ENCODE measurements at places on chromosomes 13 and 19. TPM values are rescaled to one million over a fixed set of nuclear protein-coding genes. Genes with fewer than 3 reads are reported as not detected.
A peak's percentile ranks its signal among the peaks of the same experiment; 100 is the strongest.

GRCh38 chr13:44199627-44200207, 173.9 kb upstream of the SERP2 start:
- H3K27me3 ChIP-seq, result no peaks in the 10 kb centered on the region
- no peaks in the 10 kb centered on the region for H3K36me3 ChIP-seq
- H3K4me1 ChIP-seq, result peaks cover 31% of the 10 kb centered on the region
- peak; percentile 68 for DNase-seq
- H3K4me3 ChIP-seq, result no peak overlapping the region

DNA sequence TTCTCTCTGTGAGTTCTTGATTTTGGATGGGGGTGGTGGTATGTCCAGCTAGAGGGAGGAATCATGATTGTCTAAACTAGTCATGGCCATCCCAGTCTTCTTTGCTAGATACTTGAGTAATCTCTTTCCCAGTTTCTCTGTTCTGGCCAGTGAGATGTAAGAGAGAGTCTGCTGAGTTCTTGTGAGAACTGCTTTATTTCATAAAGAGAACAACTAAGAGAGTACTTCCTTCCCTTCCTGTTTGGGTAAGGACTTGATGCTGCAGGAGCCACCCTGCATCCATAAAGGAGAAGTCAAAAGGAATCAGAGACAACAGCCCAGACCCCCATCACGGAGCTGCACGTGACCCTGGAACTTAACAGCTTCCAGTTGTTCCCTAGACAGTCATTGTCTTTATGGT, 3.0 kb upstream of the RASL11A start:
- no peak overlapping the region for H3K4me3 ChIP-seq
- no peak for DNase-seq
- H3K27ac ChIP-seq, result no peak overlapping the region
- H3K27me3 ChIP-seq, result no peaks in the 10 kb centered on the region
- no peaks in the 10 kb centered on the region for H3K36me3 ChIP-seq

GRCh38 chr19:55563261-55563690, 17.4 kb downstream of the ZNF579 start:
- H3K36me3 ChIP-seq, result no peaks in the 10 kb centered on the region
- no peak overlapping the region for H3K4me3 ChIP-seq
- DNase-seq, result peak; percentile 88
- H3K27ac ChIP-seq, result peak overlapping the region; percentile 97

DNA sequence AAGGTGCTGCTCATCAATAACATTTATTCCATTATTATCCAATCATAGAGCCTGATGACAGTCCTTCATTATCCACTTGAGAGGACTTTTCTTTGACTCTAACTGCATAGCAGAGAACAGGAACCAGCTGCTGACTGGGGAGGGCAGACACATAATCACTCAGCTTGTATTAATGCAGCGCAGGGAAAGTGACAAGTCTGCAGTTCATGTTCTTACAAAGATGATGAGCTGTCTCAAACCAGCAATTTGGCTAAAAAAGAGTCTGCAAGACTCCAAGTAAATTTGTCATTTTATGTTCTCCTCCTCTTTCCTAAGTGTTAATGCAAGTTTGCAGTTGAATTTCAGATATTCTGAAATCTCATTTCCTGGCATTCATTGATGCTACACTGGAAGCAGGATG, 40.0 kb upstream of the CBY2 start:
- H3K27me3 ChIP-seq, result no peaks in the 10 kb centered on the region
- no peak overlapping the region for H3K27ac ChIP-seq
- DNase-seq, result no peak
- no peaks in the 10 kb centered on the region for H3K4me1 ChIP-seq

Gene DMKN
- 4.9 TPM for total RNA-seq

Gene CD177
- total RNA-seq, result 11.3 TPM

GRCh38 chr13:24527266-24527775, 14.7 kb upstream of the PARP4 start:
- H3K4me1 ChIP-seq, result no peaks in the 10 kb centered on the region
- DNase-seq, result no peak
- H3K36me3 ChIP-seq, result no peaks in the 10 kb centered on the region
- no peak overlapping the region for H3K4me3 ChIP-seq

DNA sequence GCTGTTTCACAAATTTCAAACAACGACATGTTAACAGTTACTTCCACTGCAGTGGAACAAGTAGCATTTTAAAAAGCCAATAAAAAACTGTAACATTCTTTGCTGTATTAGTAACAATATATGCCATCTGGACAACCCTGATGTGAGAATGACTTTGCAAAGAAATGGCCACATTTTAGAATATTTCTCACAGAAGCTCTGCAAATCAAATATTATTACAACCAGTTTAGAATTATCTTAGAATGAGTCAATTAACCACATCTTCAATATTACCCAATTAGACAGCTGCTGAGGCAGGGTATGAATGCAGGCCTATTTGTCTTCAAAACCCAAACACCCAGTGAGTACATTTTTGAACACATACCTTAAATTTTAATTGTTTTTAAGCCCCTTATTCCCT, 3.2 kb downstream of the ZNF699 start:
- H3K27ac ChIP-seq, result no peak overlapping the region
- DNase-seq, result no peak
- no peaks in the 10 kb centered on the region for H3K27me3 ChIP-seq
- no peak overlapping the region for H3K4me3 ChIP-seq

GRCh38 chr13:80814541-80814940, 473.6 kb upstream of the SPRY2 start:
- no peak overlapping the region for H3K4me3 ChIP-seq
- peak; percentile 19 for DNase-seq
- no peaks in the 10 kb centered on the region for H3K4me1 ChIP-seq
- H3K27ac ChIP-seq, result no peak overlapping the region
- no peaks in the 10 kb centered on the region for H3K27me3 ChIP-seq

Gene PRR22
- 0.73 TPM for total RNA-seq

GRCh38 chr19:16586991-16587832, 15.0 kb upstream of the SLC35E1 start:
- no peak overlapping the region for H3K4me3 ChIP-seq
- no peaks in the 10 kb centered on the region for H3K27me3 ChIP-seq
- H3K36me3 ChIP-seq, result no peaks in the 10 kb centered on the region
- peaks cover 92% of the 10 kb centered on the region for H3K4me1 ChIP-seq
- peak; percentile 61 for DNase-seq

DNA sequence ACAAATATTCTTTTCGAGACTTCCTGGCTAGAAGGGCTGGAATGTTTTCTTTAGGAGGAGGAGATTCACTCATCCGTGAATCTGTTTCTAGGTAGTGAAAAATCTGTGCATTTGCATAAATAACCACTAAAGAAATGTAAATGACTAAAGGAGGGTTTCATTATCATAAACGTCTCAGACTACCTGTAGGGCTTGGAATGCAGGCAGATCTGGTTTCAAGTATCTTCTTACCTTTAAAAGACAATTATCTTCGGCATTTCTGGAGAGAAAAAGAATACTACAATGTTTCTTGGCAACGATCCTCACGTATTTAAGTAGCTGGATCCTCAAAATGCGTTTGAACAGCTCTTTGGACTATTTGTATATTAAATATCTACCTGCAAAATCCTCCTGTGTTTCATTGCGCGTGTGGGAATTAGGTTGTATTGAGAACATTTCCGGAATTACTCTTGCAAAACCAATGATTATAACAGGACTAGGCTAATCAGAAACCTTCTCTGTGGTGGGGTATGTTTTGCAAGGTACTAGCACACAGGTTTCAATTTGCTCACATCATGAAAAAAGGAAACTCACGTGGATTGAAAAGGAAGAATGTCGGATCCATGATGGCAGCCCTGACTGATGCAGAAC, 291.1 kb upstream of the ARGLU1 start:
- H3K36me3 ChIP-seq, result no peaks in the 10 kb centered on the region
- no peak overlapping the region for H3K27ac ChIP-seq

DNA sequence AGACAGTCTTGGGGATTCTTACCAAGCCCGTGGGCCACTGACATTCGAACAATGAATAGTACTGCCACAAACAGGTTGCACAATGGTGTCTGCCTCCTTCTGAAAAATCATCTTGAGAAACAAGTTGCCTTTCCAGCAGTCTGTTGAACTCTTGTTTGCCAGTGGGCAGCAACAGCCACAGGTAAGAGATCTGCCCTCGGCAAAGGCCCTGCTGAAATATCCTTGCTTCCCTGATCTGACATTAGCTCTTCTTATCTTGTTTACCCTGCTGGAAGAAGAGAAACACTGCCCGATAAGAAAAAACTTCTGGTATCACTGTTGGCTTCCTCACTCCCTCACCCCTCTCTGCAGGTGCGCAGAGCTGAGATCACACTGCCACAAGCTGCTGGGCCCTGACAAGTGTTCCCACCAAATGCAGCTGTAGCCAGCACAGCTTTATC, 2.0 kb downstream of the DOCK9 start:
- no peaks in the 10 kb centered on the region for H3K27me3 ChIP-seq
- no peaks in the 10 kb centered on the region for H3K36me3 ChIP-seq
- peak overlapping the region; percentile 45 for H3K27ac ChIP-seq

Gene ZNF296
- 0.45 TPM for total RNA-seq

DNA sequence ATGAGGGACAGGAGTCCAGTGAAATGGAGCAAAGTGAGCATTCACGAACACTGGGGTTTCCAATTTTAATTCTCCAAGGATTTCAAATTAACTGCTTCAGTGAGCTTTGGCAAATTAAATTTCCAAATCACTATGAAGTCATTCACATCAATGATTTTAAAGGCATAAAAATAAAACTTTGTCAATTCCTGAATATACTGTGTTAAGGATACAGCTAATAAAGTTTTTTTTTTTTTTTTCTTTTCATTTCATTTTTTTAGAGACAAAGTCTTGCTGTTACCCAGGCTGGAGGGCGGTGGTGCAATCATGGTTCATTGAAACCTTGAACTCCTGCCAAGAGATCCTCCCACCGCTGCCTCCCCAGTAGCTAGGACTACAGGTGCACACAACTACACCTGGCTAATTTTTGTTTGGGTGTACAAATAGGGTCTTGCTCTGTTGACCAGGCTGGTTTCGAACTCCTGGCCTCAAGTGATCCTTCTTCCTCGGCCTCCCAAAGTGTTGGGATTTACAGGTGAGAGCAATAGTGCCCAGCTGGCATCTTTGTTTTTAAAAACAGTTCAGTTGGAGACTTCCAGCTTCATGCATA, 21.9 kb downstream of the RBM26 start:
- H3K36me3 ChIP-seq, result no peaks in the 10 kb centered on the region
- H3K27me3 ChIP-seq, result no peaks in the 10 kb centered on the region
- DNase-seq, result no peak

- peak; percentile 71 for DNase-seq
- no peaks in the 10 kb centered on the region for H3K27me3 ChIP-seq
- H3K36me3 ChIP-seq, result peaks cover 100% of the 10 kb centered on the region
Measured at GRCh38 chr19:38718747-38719543, 25.3 kb downstream of the CAPN12 start.

DNA sequence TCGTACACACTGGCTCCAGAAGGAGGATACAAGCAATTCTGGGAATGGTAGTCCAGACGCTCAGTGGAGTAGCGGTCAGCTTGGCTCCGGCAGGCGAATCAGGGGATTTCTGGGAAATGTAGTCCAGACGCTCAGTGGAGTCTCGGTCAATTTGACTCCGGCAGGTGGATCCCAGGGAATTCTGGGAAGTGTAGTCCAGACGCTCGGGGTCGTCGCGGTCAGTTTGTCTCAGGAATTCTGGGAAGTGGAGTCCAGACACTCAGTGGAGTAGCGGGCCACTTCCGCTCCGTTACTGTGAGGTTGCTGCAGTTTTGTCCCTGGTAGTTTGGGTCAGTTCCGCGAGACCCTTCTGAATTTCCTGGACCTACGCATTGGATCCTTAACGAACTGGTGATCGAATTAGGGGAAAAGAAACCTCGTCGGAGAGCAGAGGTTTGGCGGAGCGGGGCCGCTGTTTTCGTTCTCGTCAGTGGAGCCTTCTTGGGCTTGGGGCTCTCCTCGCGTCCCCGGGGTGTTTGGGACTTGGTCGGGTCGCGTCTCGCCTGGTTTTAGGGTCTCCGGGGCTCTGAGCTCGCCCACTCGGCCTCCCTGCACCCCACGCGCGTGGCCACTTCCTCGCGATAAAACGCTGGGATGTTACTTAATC, at the start of gene ZNF225:
Gene ZNF225 (plus strand): TSS at position 262 of the 646 bp plus-strand sequence. CDS start 2,429 bp downstream, outside the sequence.
- peaks cover 26% of the 10 kb centered on the region for H3K36me3 ChIP-seq
- H3K4me3 ChIP-seq, result peak within 1 kb of the TSS; percentile 81
- DNase-seq, result peak; percentile 99
- no peaks in the 10 kb centered on the region for H3K27me3 ChIP-seq
- H3K27ac ChIP-seq, result peak within 1 kb of the TSS; percentile 73

- H3K27me3 ChIP-seq, result no peaks in the 10 kb centered on the region
- DNase-seq, result no peak
- H3K27ac ChIP-seq, result no peak overlapping the region
- H3K36me3 ChIP-seq, result no peaks in the 10 kb centered on the region
Measured at GRCh38 chr19:46550684-46551083, 50.4 kb upstream of the CALM3 start.

Gene FAM124A
- total RNA-seq, result 4.7 TPM

- no peak for DNase-seq
- peaks cover 70% of the 10 kb centered on the region for H3K36me3 ChIP-seq
- no peak overlapping the region for H3K4me3 ChIP-seq
- no peaks in the 10 kb centered on the region for H3K4me1 ChIP-seq
- H3K27me3 ChIP-seq, result no peaks in the 10 kb centered on the region
- no peak overlapping the region for H3K27ac ChIP-seq
Measured at GRCh38 chr13:49464085-49464484, 20.0 kb downstream of the SETDB2 start.

Gene TNFSF9
- total RNA-seq, result not detected

DNA sequence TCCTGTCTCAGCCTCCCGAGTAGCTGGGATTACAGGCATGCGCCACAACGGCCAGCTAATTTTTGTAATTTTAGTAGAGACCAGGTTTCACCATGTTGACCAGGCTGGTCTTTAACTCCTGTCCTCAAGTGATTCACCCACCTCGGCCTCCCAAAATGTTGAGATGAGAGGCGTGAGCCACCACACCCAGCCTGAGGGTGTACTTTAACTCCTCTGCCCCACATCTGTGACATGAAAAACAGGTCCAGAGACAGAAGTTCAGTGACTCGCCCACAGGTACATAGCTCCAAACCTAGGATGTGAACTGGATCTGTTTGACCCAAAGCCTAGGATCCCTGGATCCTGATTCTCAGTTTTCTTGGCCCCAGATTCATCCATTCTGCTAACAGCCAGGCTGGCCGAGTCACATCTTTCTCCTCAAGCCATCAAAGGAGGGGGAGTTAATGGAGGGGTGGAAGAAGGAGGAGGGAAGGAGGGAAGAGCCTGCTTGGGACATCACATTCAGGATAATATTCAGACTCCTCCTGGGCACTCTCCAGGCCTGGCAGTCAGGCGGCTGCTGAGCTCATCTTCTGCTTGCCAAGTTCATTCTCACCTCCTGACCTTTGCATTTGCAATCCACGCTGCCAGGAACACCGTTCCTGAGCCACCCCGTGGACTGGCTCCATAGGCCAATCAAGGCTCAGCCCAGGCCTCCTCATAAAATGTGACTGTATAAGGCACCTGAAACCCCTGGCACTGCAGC, 3.1 kb downstream of the SPC24 start:
- DNase-seq, result peak; percentile 87
- no peak overlapping the region for H3K4me3 ChIP-seq
- H3K36me3 ChIP-seq, result no peaks in the 10 kb centered on the region
- H3K27me3 ChIP-seq, result no peaks in the 10 kb centered on the region
- H3K27ac ChIP-seq, result peak overlapping the region; percentile 88
- peaks cover 30% of the 10 kb centered on the region for H3K4me1 ChIP-seq

GRCh38 chr19:1481224-1481892, 2.3 kb upstream of the C19orf25 start:
- peaks cover 3% of the 10 kb centered on the region for H3K27me3 ChIP-seq
- H3K4me1 ChIP-seq, result peaks cover 29% of the 10 kb centered on the region
- DNase-seq, result no peak
- no peak overlapping the region for H3K27ac ChIP-seq

GRCh38 chr19:29831041-29831548, 19.3 kb downstream of the CCNE1 start:
- DNase-seq, result peak; percentile 69
- H3K27ac ChIP-seq, result no peak overlapping the region
- no peak overlapping the region for H3K4me3 ChIP-seq
- no peaks in the 10 kb centered on the region for H3K36me3 ChIP-seq
- H3K4me1 ChIP-seq, result no peaks in the 10 kb centered on the region

Measured in stomach (tissue), 19 donors.